GM23248 (cell line): ENCODE measurements at places on chromosomes 5 and 9. TPM values are rescaled to one million over a fixed set of nuclear protein-coding genes. Genes with fewer than 3 reads are reported as not detected.

DNA sequence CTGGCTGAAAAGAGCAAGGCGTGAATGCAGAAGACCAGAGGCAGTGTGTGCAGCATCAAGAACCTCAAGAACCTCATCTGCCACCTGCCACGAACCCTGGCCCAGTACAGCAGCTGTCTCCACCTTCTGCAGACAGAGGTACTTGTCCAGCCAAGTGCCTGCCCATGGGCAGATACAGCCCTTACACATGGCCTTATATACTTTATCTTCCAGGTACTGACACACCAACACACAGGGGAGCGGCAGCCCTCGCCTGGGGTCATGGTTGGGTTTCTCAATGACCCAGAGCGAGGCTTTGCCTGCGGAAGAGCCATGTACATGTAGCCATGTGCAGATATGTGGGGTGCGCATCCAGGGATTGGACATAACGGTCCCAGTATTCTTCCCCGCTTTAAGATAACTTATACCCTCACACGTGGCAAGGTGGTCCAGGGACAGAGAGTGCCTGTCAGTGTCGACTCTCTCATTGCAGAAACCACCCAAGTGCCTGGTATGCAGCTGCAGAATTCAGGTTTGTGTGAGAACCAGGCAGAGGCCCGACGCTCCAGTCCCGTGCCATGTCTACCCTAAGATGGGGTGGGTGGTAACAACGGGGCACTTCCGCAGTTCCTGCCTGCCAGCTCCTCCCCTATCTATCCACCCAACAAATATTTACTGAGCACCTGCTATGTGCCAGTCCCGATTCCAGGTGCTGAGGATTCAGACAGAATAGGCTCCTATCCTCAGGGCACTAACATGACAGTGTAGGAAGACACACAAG lies 206.9 kb downstream of the FSTL4 start:
- DNase-seq, result no peak

GRCh38 chr9:87530716-87531115 lies 33.0 kb downstream of the DAPK1 start:
- no peak for DNase-seq

The PDLIM4 gene
- total RNA-seq, result 84.4 and 107 TPM in 2 replicates

- no peak for DNase-seq
Observed at GRCh38 chr5:153661897-153662296, 171.4 kb downstream of the GRIA1 start.

- DNase-seq, result no peak
Observed at GRCh38 chr5:179796877-179797608, 3.3 kb downstream of the LTC4S start.

GRCh38 chr5:36507332-36507952 lies 99.0 kb upstream of the SLC1A3 start:
- peak; percentile 82 for DNase-seq

DNA sequence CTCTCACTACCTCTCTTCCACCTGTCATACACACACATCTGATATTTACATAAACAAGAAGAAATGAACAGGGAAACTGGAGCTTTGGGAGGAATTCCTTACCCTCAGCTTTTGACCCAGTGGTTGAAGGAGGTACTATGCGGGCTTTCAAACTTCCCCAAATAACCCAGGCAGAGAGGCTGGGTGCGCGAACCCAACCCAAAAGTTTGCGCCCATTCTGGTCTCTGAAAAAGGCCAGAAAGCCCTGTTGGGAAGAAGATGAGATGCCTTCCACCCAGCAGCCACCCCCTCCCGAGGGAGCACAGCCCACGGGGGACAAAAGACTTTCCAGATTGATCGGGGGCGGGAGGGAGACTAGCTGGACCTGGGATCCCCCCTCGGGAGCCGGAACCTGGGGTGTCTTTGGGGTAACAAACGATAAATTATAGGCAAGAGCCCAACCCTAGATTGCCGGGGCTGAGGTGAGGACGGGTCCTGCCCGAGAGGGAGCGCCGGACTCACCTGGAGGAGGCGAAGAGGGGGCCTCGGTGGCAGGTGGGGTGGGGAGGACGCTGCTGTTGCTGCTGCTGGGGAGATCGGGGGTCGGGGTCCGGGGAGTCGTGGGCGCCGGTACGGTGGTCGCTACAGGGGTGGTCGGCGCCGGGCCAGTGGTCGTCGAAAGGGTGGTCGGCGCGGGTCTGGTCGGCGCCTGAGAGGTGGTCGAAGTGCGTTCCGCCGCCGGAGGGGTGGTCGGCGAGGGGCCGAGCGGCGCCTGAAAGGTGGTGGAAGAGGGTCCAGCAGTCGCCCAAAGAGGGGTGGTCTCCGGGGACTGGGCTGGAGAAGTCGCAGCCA lies 798 bp downstream of the MEGF9 start:
- DNase-seq, result peak; percentile 45

DNA sequence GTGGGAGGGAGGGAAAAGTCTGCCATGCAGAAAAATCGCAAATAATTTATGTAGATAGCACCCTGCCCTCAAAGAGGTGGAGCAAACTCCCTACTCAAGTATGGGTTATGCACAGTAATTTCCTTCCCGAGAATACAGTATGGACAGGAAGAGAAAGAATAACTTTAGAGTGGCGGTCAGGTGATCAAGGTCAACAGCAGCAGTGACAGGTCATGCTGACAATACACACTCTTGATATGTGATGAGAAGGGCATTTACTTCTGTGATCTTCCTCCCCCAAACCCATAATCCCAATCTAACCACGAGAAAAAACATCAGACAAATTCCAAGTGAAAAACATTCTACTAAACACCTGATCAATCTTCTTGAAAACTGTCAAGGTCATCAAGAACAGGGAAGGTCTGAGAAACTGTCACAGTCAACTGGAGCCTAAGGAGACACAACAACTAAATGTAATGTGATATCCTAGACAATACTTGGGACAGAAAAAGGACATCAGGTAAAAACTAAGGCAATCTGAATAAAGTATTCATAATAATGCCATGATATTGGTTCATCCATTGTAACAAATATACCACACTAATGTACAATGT lies 11.7 kb downstream of the BICD2 start:
- no peak for DNase-seq

The FOXB2 gene
- not detected in 2 replicates for total RNA-seq

GRCh38 chr5:74105126-74105780 lies 479.3 kb downstream of the ARHGEF28 start:
- DNase-seq, result no peak

GRCh38 chr9:97596906-97597305 lies 36.3 kb downstream of the TSTD2 start:
- no peak for DNase-seq
